ENCODE measurements at places on chromosomes 4 and X. TPM values are rescaled to one million over a fixed set of nuclear protein-coding genes. Genes with fewer than 3 reads are reported as not detected.

Gene CD38
- total RNA-seq, result 3.8 TPM

Gene CENPU
- total RNA-seq, result 9.5 TPM

Gene SH3TC1
- 13.6 TPM for total RNA-seq

Gene RIBC1
- total RNA-seq, result 0.94 TPM

DNA sequence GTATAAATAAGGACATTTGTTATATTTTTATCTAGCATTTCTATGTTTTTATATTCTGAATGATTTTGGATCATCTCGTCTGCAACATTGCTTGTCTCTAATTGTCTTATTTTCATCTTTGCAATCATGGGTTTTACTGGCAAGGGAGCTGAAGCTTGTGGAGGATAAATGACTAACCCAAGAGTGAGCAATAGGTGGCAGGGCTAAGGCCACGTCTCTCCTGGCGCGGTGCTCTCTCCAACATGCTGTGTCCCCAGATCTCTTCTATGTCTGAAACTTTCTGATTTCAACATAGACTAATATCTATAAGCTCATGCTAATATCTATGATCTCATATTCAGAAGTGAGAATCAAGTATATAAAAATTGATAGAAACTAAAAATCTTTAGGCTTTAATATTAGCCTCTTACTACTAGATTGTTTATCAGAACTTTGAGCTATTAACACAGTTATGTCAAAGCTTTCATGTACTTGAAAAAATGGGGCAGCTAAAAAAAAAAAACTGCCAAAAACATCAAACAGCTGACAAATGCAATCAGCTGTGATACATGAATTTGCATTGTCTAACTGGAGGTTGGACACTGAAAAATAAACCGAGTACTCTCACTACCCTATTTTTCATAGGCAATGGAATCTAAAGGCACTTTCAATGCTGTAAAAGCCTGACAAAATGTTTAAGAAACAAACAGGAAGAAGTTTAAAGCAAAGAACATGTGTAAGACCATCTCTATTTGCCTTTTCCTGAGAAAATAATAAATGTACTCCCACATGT is 169.2 kb downstream of the TMA16 start:
- no peak for DNase-seq

- no peak for DNase-seq
These were observed 10.3 kb downstream of the FAM3A start for GRCh38 chrX:154505734-154506133.

Data from mucosa of descending colon (tissue), 3 donors.